ENCODE measurements at places on chromosomes 4 and X.

- no peaks in the 10 kb centered on the region for H3K36me3 ChIP-seq
- H3K4me3 ChIP-seq, result no peak overlapping the region
- H3K4me1 ChIP-seq, result peaks cover 2% of the 10 kb centered on the region
- no peak for DNase-seq
- no peaks in the 10 kb centered on the region for H3K27me3 ChIP-seq
- no peak overlapping the region for H3K27ac ChIP-seq
These were observed 459.7 kb downstream of the MID1IP1 start for GRCh38 chrX:39260965-39261364.

- H3K4me1 ChIP-seq, result peaks cover 15% of the 10 kb centered on the region
- H3K4me3 ChIP-seq, result no peak overlapping the region
- no peaks in the 10 kb centered on the region for H3K36me3 ChIP-seq
- no peak for DNase-seq
These were observed 32.3 kb upstream of the LRAT start for GRCh38 chr4:154711522-154711921.

GRCh38 chrX:109886122-109886761 is 116.7 kb upstream of the TMEM164 start:
- no peaks in the 10 kb centered on the region for H3K36me3 ChIP-seq
- H3K4me3 ChIP-seq, result no peak overlapping the region
- H3K27me3 ChIP-seq, result peaks cover 18% of the 10 kb centered on the region
- no peak for DNase-seq

DNA sequence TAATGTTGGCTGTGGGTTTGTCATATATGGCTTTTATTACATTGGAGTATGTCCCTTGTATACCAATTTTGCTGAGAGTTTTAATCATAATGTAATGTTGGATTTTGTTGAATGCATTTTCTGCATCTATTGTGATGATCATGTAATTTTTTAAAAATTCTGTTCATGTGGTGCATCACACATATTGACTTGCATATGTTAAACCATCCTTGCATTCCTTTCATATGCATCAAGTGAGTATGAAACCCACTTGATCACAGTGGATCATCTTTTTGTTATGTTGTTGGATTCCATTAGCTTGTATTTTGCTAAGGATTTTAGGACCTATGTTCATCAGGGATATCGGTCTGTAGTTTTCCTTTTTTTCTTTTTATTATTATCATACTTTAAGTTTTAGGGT is 12.1 kb downstream of the HEPH start:
- no peak overlapping the region for H3K4me3 ChIP-seq
- no peak for DNase-seq
- peaks cover 62% of the 10 kb centered on the region for H3K36me3 ChIP-seq
- H3K27me3 ChIP-seq, result no peaks in the 10 kb centered on the region

GRCh38 chr4:35883108-35883507 is 361.2 kb downstream of the ARAP2 start:
- H3K27me3 ChIP-seq, result peaks cover 5% of the 10 kb centered on the region
- no peak for DNase-seq
- no peaks in the 10 kb centered on the region for H3K36me3 ChIP-seq

GRCh38 chr4:144985014-144985413 is 113.0 kb downstream of the ANAPC10 start:
- no peak overlapping the region for H3K27ac ChIP-seq
- H3K27me3 ChIP-seq, result no peaks in the 10 kb centered on the region
- H3K4me1 ChIP-seq, result peaks cover 6% of the 10 kb centered on the region
- H3K4me3 ChIP-seq, result no peak overlapping the region

- H3K36me3 ChIP-seq, result no peaks in the 10 kb centered on the region
- H3K27ac ChIP-seq, result no peak overlapping the region
- H3K4me1 ChIP-seq, result peaks cover 17% of the 10 kb centered on the region
- no peaks in the 10 kb centered on the region for H3K27me3 ChIP-seq
- peak overlapping the region; percentile 29 for H3K4me3 ChIP-seq
These were observed 1577.0 kb upstream of the TENM3 start for GRCh38 chr4:180665994-180666824.

- H3K4me1 ChIP-seq, result peaks cover 15% of the 10 kb centered on the region
- no peaks in the 10 kb centered on the region for H3K36me3 ChIP-seq
- H3K4me3 ChIP-seq, result no peak overlapping the region
- no peak overlapping the region for H3K27ac ChIP-seq
These were observed 33.7 kb downstream of the LAMTOR3 start for GRCh38 chr4:99860521-99860920.

- H3K4me1 ChIP-seq, result peaks cover 13% of the 10 kb centered on the region
- no peak overlapping the region for H3K27ac ChIP-seq
- DNase-seq, result no peak
- no peaks in the 10 kb centered on the region for H3K36me3 ChIP-seq
These were observed 54.4 kb upstream of the GAB1 start for GRCh38 chr4:143282211-143282707.

- H3K4me3 ChIP-seq, result no peak overlapping the region
- H3K27ac ChIP-seq, result no peak overlapping the region
- H3K4me1 ChIP-seq, result peaks cover 2% of the 10 kb centered on the region
- DNase-seq, result no peak
- H3K27me3 ChIP-seq, result no peaks in the 10 kb centered on the region
These were observed 1.9 kb downstream of the SPIN2B start for GRCh38 chrX:57119416-57119815.

GRCh38 chr4:36304138-36304681 is 22.8 kb downstream of the DTHD1 start:
- H3K27me3 ChIP-seq, result peaks cover 9% of the 10 kb centered on the region
- H3K4me1 ChIP-seq, result no peaks in the 10 kb centered on the region
- no peak for DNase-seq

DNA sequence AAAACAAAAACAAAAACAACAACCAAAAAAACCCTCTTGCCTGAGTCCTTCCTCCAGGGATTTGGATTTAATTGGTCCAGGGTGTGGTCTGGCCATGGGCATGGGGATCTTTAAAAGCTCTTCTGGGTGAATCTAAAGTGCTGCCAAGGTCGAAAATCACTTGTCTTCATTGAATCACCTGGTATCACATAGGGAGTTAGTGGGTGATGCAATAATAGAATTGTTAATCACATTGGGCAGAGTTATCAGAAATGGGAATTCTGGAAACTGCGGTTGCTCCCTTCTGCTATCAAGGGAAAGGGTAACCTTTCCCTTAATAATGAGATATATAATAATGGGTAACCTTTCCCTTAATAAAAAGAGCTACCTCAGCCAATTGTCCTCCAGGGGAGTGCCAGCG is 267.9 kb upstream of the KLF3 start:
- H3K27me3 ChIP-seq, result no peaks in the 10 kb centered on the region
- H3K36me3 ChIP-seq, result peaks cover 11% of the 10 kb centered on the region
- H3K4me3 ChIP-seq, result no peak overlapping the region
- no peak for DNase-seq
- H3K27ac ChIP-seq, result no peak overlapping the region

GRCh38 chrX:117120700-117121099 is 657.9 kb upstream of the CT83 start:
- no peaks in the 10 kb centered on the region for H3K4me1 ChIP-seq
- no peak for DNase-seq
- no peak overlapping the region for H3K27ac ChIP-seq
- no peak overlapping the region for H3K4me3 ChIP-seq

GRCh38 chr4:173424899-173425805 is 26.2 kb upstream of the SCRG1 start:
- H3K36me3 ChIP-seq, result no peaks in the 10 kb centered on the region
- H3K4me3 ChIP-seq, result no peak overlapping the region
- no peaks in the 10 kb centered on the region for H3K27me3 ChIP-seq
- H3K4me1 ChIP-seq, result peaks cover 5% of the 10 kb centered on the region

DNA sequence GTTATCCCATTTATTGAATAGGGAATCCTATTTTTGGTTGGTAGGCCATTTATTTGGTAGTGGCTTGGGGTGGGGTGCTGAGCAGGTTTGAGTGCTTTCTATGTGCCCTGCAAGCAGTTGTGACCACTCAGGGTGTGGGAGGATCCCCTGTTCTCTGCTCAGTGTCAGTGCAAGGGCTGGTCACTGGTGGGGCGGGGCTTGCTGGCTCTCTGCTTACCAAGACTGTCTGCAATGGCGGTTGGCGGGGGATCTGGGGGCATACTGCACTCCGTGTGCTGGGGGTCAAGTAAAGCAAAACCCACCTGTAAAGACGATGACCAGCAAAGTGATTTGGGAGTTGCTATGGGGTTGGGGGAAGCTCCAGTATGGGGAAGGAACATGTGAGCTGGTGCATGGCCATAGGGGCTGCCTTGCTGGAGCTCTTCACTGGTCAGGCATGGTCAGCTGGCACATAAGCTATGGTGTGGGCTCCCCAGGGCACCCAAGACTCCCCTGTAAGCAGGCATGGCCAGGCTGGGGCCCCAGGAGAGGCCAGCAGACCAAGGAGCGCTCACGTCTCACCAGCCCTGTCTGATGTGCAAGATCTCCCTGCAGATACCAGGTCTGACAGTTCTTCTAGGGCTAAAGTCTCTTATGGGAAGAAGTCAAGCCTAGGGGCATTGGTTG is 83.0 kb upstream of the GRXCR1 start:
- H3K27me3 ChIP-seq, result peaks cover 5% of the 10 kb centered on the region
- H3K4me1 ChIP-seq, result no peaks in the 10 kb centered on the region
- H3K27ac ChIP-seq, result no peak overlapping the region
- no peak overlapping the region for H3K4me3 ChIP-seq
- DNase-seq, result no peak

DNA sequence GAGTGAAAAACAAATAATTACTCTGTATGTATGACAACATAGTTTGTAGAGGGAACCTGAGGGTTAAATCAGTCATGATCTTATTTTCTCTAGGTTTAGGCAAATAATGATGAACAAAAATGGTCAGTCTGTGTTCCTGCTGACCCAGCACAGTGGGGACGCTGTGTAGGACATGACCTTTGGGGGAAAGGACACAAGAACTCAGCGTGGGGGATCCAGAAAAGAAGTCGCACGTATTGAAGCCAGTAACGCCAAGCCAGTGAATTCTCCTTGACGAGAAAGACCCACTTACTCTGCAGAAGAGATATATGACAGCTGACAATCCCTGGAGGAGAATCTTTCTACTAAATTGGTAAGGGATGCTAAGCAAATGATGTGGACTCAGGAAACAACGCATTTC is 36.6 kb downstream of the HELT start:
- no peak for DNase-seq
- H3K27ac ChIP-seq, result no peak overlapping the region
- no peak overlapping the region for H3K4me3 ChIP-seq
- H3K27me3 ChIP-seq, result peaks cover 31% of the 10 kb centered on the region
- no peaks in the 10 kb centered on the region for H3K36me3 ChIP-seq

GRCh38 chr4:177214935-177215334 is 94.7 kb upstream of the NEIL3 start:
- H3K36me3 ChIP-seq, result no peaks in the 10 kb centered on the region
- no peaks in the 10 kb centered on the region for H3K4me1 ChIP-seq
- no peak overlapping the region for H3K27ac ChIP-seq
- no peaks in the 10 kb centered on the region for H3K27me3 ChIP-seq
- no peak overlapping the region for H3K4me3 ChIP-seq

DNA sequence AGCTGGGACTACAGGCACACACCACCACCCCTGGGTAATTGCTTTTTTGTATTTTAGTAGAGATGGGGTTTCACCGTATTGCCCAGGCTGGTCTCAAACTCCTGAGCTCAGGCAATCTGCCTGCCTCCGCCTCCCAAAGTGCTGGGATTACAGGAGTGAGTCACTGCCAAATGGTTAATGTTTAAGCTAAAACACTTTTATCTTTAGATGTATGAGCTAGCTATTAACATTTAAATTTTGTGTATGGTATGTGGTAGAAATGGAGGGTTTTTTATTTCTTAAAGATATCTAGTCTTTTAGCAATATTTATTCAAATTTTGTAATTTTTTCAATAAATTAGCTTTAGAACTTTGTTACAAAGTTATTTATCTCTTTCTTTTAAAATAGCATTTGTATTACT is 1659.8 kb upstream of the ADGRL3 start:
- no peak overlapping the region for H3K4me3 ChIP-seq
- no peak for DNase-seq
- no peaks in the 10 kb centered on the region for H3K27me3 ChIP-seq
- no peaks in the 10 kb centered on the region for H3K4me1 ChIP-seq

DNA sequence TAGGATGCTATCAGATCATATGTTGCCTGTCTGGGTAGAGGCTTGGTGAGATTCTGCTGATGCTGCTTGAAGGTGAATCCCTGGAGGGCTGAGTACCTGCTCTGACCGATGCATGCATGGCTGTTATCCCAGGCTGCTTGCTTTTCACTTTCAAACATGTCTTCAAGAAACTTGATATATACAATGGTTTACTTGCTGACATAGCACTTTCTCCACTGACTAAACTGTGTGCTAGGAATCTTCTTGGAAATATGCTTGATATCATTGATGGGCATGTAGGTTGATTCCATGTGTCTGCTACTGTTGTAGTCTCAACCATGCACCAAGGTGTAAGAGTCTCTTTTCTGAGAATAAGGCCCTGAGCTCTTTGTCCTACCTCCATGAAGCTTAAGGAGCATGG is 79.6 kb upstream of the WDR1 start:
- H3K36me3 ChIP-seq, result no peaks in the 10 kb centered on the region
- H3K27ac ChIP-seq, result no peak overlapping the region
- DNase-seq, result no peak
- peaks cover 2% of the 10 kb centered on the region for H3K27me3 ChIP-seq

DNA sequence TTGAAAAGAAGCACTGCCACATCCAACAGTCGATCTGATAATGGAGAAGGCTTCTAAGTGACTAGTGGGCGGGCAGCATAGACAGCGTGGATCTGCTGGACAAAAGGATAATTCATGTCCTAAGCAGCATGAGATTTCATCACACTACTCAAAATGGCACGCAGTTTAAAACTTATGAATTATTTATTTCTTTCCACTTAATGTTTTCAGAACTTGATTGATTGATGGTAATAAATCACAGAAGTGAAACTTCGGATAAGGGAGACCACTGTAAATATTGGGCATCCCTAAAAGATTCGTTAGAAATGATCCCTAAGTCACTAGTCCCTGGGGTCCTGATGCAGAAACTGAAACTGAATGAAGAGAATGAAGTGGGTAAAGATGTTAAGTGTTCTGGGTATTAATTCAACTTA is 93.0 kb upstream of the ANK2 start:
- no peak for DNase-seq
- no peaks in the 10 kb centered on the region for H3K4me1 ChIP-seq
- H3K36me3 ChIP-seq, result no peaks in the 10 kb centered on the region
- H3K4me3 ChIP-seq, result no peak overlapping the region
- no peak overlapping the region for H3K27ac ChIP-seq

GRCh38 chr4:55122235-55122634 is 3.2 kb downstream of the KDR start:
- no peak overlapping the region for H3K27ac ChIP-seq
- H3K4me1 ChIP-seq, result peaks cover 42% of the 10 kb centered on the region
- H3K4me3 ChIP-seq, result peak overlapping the region; percentile 8
- peaks cover 51% of the 10 kb centered on the region for H3K27me3 ChIP-seq
- H3K36me3 ChIP-seq, result peaks cover 2% of the 10 kb centered on the region

DNA sequence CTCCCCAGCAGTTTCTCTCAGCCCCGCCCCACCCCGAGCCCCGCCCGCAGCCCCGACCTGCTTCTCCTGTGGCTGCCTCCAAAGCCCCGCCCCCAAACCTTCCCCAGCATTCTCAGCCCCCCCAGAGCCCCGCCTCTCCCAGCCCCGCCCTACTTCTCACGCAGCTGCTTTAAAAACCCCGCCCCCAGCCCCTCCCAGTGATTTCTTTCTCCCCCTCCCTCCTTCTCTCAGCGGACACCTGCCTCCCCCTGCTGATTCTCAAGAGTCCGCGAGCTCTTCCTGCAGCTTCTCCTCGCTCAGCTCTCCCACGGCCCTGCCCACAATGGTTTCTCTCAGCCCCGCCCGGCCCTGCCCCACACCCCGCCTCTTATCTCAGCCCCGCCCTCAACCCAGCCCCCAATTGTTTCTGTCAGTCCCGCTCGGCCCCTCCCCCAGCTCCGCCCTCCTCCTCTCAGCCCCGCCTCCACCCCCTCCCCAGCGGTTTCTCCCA is 636 bp upstream of the EOLA1 start:
- peaks cover 8% of the 10 kb centered on the region for H3K4me1 ChIP-seq
- DNase-seq, result peak; percentile 83
- no peaks in the 10 kb centered on the region for H3K36me3 ChIP-seq
- H3K27me3 ChIP-seq, result no peaks in the 10 kb centered on the region
- peak overlapping the region; percentile 99 for H3K27ac ChIP-seq

All from mesothelial cell of epicardium (in vitro differentiated cells).